ENCODE measurements at places on chromosomes 12 and 14.

DNA sequence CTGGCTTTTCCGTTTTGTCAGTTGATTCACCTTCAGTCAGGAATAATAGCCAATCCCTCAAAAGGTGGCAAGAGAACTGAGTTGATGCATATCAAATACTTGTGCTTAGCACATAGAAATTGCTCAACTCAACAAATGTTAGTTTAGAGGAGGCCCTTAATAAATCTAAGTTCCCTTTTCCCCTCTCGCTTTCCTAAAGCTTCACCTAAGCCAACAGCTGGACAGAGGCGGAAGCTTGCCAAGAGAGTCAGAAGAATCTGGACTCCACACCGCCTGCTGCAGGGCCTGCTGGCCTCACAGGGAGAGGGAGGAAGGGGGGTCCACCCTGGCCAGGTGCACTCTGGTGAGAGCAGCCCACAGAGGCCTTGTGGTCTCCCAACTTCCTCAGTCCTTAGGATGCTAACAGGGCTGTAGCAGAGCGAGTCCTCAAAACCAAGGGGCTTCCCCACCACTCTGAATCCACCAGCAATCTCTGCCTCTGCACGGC is 213.1 kb downstream of the CHST11 start:
- no peak for DNase-seq

DNA sequence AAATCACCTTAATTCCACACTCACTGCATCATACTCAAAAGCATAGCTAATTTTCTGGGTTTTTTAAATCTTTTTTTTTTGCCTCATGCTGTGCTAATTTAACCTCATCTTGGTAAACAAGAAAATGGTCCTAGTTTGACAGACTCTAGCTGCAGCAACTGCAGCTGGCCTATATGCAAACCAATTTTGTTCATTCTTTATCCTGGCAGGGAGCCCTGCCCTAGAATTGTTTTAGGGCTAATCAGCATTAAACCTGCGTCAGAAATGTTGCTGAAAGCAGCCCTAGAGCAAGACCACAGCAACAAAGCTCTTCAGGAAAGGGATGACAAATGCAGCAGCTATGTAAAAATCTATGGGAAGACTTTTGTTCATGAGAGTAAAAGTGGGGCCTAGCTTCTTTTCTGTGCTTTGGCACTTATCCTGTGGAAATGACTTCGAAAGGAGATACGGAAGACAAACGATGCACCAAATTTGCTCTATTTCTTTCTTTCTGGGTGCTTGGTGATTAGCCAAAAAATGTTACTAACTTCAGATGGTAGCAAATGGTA is 72.2 kb downstream of the DENND5B start:
- DNase-seq: peak; percentile 100

- DNase-seq: no peak
Measured at GRCh38 chr12:120229487-120230325, 28.8 kb upstream of the RPLP0 start.

- no peak for DNase-seq
Measured at GRCh38 chr12:121927813-121928212, 9.4 kb downstream of the CFAP251 start.

DNA sequence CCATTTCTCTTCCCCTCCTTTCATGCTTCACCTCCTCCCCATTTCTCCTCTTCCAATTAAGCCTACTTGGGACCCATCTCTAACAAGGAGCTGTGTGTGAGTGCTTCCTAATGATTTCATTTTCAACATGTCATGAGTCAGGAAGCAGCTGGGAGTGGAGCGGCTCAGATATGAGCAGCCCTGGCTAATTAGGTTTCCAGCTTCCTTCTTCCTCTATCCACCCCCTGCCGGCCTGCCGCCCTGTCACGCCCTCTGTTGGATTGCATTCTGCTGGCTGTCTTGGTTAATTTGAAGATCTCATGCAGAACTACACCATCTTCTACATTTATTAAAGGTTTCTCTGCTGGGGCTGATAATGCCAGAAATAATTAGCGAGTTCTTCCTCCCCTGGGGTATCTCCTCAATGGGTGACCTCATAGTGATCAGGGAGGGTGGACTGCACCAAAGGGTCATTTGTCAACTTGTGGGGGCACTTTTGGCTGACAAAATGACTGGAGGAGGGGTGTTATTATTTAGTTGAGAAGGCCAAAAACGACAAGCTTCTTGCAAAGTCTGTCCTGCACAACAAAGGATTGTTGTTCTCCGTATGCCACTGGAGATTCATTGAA is 300.9 kb upstream of the SRRM4 start:
- DNase-seq: no peak

- DNase-seq: no peak
Measured at GRCh38 chr12:60138526-60138925, 542.7 kb downstream of the SLC16A7 start.

- DNase-seq: no peak
Measured at GRCh38 chr12:22899184-22899583, 274.2 kb downstream of the ETNK1 start.

DNA sequence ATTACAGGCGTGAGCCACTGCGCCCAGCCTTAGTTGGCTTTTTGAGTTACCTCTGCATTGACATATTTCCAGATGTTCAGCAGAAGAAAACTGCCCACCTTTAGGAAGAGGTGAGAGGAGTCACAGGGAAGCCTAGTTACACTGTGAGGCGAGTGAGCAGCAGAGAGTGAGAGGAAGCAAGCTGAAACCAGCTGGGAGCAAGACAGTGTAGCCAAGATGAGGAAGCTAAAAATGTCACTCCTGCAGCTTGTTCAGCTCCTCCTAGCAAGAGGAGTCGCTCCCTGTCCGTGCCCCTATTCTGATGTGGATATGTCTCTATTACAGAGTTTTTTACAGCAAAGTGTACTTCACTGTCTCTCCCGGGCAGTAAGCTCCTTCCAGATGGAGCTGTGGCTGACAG is 127.6 kb downstream of the GXYLT1 start:
- no peak for DNase-seq

DNA sequence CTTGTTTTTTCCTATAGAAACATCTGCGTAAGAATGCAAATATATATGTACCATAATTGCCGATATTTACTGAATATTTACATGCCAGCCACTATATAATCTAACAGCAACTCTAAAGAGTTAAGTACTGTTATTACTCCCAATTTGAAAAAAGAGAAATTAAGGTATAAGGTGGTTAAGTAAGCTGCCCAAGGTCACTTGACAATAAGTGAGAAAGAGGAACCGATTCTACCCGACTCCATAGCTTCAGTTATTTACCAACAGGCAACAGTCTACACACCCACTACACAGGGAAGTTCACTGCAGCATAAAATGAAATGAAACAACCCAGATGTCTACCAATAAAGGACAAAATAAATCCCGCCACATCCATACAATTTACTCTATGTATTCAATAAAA is 1.1 kb downstream of the MIS18BP1 start:
- no peak for DNase-seq

DNA sequence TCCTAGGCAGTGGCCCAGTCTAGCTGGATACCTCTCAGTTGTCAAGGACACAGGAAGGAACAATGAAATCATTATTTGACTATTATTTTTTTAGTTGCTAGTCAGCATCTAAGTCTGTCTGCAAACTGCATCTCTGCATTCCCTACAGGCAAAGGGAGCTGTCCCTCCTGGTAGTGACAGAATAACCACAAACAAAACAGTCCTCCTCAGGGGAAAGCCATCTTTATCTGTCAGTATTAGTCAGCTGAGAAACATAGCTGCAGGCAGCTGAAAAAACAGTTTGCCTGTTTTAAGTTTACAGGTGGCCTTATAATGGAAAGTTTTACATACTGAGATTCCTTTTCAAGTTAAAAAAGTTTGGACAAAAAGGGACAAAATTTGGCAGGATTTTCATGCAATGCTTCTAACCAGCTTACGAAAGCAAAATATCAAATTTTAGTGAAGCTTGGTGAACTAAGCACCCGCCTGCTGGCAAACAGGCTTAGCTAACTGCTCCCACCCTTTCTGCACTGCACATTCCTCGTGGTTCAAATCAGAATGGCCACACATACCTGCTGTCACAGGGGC is 29.5 kb downstream of the SLC25A21 start:
- peak; percentile 13 for DNase-seq

DNA sequence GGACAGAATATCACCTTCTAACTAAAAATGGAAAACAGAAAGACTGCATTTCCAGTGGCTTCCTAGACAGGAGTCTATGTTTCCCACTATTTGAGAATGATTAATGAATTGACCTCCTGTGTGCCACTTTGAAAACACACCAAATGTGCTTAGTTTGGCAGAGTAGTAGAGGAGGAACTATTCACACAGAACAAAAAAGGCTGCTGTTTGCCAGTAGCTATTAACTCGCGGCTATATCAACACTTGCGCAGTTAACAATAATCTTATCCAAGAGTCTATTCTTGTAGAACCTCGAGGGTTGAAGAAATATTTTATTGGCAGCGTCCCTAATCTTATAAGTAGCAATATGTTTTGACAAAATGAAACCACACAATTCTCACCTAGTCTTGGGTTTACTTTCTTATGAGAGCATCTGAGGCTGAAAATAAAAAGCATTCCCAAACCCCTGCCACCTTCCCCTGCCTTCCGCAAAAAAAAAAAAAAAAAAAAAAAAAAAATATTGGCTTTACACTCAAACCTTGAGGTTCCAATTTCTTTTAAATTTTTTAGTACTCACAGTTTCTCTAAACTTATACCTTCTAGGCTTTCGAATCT is 127.3 kb upstream of the FLRT2 start:
- no peak for DNase-seq

DNA sequence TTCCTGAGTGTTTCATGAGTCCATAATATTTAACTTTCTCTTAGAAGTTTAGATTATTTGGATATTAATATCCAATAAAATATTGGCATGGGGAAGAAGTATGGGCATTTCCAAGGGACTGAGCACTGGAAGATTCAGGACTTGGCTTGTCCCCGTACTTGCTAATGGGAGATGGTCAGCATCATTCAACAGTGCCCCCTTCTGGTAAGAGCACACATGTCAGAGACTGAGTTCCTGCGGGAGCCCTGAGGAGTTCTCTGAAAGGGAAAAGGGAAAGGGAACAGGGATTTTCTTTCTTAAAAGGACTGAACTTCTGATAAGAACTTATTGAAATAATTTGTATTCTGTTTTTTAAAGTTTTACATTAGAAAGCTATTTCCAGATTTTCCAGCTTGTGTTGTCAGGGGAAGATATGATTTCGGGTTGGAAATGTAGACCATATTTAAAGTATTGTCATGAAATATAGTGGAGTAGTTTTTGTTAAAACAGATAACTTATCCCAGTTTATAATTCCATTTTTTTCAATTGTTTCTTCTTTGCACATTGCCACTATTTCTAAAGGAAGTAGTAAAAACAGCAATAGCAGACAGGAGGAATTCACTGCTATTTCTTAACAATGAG is 59.8 kb upstream of the C12orf71 start:
- peak; percentile 65 for DNase-seq

- DNase-seq: peak; percentile 84
Measured at GRCh38 chr14:69101331-69101826, 51.5 kb downstream of the DCAF5 start.

DNA sequence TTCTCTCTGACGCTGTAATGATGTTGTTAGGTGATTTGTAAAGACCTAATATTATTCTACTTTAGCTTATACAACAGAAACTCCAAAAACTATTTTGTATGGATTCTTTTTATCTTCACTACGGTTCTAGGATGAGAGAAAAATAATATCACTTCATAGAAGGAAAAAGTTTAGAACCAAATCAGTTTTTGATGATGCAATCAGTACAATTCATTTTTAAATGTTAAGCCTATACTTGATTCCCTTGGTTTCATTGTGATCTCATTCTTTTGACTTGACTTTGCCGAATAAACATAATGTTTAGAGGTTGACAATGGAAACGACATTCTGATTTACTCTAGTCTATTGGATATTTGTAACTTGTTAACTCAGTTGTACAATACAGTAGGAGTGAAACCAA is 24.6 kb upstream of the ERGIC2 start:
- no peak for DNase-seq

DNA sequence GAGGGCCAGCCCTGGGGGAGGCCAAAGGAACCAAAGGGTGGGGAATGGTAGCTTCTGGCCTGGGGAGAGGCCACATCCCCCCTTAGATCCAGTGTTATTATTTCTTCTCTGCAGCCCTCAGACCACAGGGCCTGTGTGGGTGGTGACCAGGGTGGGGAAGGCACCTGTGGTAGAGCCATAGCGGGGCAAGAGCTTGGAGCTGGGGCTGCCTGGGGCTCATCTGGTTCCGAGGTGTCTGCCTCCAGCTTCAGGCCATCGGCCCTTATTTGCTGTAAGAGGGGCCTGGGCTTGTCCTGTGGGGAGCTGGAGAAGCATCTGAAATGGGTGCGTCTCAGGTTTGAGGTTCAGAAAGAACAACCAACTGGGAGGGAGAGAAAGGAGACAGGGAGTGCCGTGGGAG is 2.1 kb upstream of the B3GNT4 start:
- no peak for DNase-seq

GRCh38 chr14:91335191-91336092 is 82.2 kb downstream of the CCDC88C start:
- no peak for DNase-seq

GRCh38 chr12:12806784-12807516 is 6.2 kb upstream of the DDX47 start:
- DNase-seq: no peak

DNA sequence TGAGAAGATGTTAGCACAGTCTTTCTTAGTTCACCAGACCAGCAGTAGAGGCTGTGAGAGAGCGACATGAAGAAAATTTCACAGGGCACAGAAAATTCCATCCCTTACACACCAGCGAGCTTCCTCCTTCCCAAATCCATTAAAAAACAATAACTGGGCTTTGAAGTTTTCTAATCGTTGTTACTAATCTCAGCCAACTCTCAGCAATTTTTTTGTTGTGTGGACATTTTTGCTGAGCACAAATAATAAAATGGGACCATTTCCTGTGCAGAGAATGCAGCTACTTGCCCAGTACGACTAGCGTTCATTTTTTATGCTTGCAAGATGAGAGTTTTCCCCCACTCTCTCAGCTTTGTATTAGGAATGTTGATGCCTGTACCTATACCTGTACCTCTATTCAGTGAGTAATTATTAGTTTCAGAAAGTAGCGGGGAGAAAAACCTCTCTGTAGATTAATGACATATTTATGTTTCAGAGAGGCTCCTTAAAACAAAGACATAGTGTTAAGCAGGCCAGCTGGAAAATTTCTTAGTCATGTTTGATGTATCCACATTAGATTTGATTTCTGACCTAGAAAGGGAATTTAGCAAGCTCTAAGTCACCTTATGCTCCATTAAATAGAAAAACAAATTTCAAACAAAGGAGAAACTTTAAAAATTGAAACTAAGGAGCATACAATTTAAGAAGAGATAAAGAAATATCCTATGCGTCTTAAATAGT is 146.5 kb downstream of the SRGAP1 start:
- no peak for DNase-seq

GRCh38 chr14:69882915-69883314 is 3.7 kb downstream of the SMOC1 start:
- no peak for DNase-seq

DNA sequence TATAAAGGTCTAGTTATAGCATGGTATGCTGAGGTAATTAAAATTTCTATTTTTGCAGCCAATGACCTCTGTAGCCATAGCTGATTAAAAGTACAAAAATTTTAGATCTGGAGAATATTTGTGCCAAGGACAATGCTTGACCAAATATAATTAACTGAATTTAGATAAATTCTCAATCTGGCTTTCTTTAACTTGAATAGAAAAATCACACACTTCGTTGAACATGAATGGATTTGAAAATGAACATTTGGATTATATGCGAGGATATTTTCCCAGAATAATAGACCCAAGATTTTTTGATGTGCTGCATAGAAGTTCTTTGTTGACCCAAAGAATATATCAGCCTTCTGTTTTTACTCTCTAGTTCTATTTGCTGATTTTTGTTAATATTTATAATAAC is 38.4 kb upstream of the G2E3 start:
- no peak for DNase-seq

All from fibroblast of skin of right quadriceps (primary cell).